ENCODE measurements at places on chromosomes 6 and 20.

DNA sequence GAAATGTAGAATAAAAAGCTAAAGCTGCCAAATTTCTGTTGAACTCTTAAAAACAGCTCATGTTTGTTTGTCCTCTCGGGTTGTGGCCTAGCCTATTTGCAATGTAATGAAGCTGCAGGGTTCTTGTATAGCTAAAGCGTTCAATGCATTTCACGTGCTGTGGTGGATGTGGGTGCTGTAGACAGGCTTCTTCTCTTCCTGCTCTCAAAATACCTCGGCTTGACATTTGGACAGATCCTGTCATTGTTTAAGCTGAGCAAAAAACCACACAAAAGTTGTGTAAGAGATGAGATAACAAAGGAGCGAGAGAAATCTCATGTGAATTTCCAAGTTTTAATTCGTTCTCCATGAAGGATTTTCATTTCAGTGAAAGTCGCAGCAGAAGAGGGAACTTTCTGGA is 196.3 kb upstream of the UST start:
- no peak for DNase-seq

- DNase-seq: no peak
These were observed 81.0 kb upstream of the ASF1A start for GRCh38 chr6:118812970-118813369.

DNA sequence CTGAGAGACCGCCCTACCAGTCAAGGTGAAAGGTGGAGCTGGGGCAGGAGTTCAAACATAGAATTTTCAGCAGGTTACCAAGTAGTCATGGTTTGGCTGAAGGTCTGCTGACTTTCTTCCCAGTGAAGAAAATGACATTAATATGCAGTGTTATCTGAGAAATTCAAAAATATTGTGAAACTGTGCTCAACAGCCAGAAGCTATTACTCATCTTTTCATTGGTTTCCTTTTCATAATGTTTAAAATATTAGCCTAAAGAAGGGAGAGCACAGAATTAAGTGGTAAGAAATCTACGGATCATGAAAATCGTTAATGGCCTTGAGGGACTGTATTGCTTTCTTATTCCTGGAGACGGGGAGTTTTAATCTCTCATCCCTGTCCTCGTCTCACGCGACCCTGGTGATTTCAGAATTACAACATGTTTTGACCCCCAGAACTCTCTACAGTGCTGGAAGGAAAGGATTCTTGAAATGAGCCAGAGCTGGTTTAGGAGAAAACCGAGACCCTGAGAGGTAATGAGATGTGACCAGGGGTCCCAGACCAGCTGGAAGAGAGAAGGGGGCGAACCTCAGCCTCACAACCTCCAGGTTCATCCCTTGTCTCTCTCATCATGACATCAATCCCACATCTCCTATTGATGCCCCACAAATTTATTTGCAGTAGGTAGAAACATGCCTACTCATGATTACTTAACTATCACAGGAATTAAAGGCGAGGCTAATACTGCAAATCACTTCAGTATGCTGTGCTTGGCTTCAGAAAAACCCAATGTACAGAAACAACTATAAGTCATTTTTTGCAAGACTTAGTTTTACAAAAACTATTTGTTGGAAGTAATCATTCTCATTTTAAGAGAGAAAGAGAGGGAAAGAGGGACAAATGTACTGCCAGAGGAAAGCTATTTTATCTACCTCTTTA is 209.5 kb downstream of the FNDC1 start:
- DNase-seq: no peak

GRCh38 chr6:54195637-54196036 is 84.4 kb downstream of the MLIP start:
- no peak for DNase-seq

DNA sequence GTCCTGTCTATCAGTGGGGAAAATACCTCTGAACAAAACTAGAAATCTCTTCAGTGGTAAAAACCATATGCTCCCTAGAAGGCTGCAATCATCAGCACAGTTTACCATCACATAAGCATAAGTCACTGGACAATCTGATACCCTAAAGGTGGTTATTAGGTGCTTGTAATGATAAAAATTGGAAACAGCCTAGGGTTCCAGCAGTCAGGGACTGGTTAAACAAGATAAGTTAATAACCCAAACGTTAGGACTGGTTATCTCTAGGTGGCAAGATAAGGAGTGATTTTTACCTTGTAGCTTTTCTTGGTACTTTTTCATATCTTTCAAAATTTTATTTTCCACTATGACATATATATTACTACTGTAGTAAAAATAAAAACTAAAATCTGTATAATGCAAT is 11.0 kb downstream of the ECI2 start:
- DNase-seq: no peak

DNA sequence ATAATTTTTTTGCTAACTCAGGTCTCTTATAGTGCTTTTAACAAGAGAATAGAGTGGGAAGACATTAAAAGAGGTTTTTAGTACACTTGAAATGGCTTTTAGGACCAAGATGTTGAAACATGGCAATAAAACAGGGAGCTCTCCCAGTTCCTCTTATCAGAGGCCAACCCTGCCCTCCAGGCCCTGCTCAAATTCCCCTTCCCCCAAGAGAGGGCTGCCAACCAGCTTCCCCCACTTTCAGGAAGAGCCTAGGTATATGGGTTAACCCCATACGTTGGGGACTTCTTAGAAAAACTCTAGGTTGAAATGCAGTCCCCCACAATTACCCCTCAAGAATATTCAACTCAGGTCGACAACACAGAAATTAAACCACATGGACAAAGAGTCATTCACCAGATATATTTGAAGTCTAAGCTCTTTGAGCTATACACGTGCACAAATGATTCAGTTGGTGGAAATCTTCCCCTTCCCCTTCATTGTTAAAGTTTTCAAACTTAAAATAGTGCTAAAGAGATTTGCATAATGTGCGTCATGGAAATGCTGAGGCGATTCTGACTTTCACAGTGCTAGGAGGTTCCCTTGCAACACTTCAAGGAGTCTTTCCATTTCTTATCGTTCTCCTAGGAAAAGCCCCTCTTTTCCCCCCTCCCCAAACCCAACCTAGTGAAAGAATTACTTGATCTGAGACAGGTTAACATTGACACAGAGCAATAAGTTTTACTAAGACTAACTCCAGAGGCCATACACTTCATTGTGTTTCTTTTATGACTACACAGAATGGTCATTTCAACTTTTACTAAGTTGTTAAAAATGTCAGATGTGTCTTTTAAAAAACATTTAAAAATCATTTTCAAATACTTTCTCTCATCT is 49.8 kb upstream of the ENPP5 start:
- no peak for DNase-seq

DNA sequence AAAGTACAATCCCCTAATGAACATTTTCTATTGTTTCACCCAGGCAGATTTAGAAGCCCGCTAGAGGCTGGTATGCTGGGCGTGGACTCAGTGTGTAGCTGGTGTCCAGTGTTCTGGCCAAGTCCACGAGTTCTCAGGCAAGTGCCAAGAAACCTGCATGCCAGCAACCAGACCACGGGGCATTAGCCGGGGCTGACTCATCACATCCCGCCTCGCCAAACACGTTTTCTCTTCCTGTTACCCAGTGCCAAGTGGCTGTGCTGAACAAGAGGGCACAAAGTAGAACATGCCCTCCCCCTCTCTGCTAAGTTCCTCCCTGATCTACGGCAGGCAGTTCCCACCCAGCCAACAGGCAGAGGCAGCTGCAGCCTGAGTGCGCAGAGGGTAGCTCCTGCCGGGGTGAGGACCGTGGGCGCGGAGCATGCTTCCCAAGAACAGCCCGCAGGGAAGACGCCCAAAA is 29.6 kb downstream of the RAMACL start:
- no peak for DNase-seq

- no peak for DNase-seq
These were observed 6.4 kb downstream of the BLOC1S5 start for GRCh38 chr6:8057793-8058192.

DNA sequence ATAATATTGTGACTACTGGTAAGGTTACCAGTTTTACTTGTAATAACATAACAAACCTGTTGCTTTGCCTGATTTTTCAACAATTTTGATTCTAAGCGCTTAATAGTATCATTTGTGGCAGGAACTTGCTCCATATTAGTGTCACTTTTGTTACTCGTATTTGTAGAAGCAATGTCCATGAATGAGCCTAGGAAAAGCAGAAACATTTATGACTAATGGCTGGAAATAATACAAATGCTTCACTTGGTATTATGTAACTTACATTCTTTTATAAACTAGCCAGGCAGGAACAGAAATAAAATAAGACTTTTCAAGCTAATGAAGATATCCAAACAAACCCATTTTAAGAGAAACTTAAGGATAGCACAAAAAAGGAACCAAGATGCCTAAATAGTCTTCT is 38.9 kb downstream of the MAP3K7 start:
- DNase-seq: no peak

- no peak for DNase-seq
These were observed 86.7 kb upstream of the EMILIN3 start for GRCh38 chr20:41453010-41453950.

GRCh38 chr6:168865-169455 is 123.3 kb upstream of the DUSP22 start:
- DNase-seq: no peak

- DNase-seq: no peak
These were observed 214.7 kb downstream of the CLIC5 start for GRCh38 chr6:45800911-45801310.

DNA sequence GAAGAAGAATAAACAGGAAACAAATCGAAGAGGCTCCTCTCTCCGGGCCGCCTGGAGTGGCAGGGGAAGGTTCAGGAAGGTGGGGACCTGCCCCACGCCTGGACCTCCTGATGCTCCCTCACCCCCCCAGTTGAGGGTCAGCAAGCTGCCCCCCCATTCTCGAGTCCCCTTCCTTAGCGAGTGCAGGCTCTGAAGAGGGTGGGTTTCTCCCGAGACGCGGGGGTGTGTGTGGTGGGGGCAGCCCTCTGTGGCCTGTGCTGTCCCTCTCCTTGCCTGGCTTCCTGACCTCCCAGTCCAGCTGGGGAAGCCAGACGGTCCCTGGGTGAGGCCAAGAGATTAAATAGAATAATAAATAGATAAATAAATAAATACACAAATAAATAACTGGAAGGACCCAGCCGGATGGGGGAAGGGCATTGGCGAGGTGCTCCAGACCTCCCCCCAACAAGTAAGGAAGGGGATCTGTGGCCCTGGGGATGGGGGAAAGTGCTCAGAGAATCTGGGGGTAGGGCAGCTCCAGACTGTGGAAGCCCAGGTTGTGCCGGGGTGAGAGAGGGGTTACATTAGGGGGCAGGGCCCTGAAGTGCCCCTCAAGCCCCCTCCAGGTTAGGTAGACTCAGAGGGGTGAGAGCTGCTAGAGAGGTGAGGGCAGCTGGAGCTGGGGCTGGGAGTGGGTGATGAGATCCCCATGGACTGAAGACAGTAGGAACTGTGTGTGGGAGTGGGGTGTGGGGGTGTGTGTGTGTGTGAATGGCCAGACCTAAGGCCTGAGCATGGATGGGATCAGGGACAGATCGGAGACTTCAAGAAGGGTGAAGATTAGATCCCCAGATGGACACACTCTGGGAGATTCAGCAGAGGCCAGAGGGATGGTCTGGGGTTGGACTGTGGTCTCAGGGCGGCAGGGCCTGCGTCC is 9.5 kb upstream of the SRXN1 start:
- no peak for DNase-seq
